ENCODE measurements at places on chromosomes 13 and 19. TPM values are rescaled to one million over a fixed set of nuclear protein-coding genes. Genes with fewer than 3 reads are reported as not detected.

GRCh38 chr19:6873708-6874431 is 13.5 kb upstream of the ADGRE1 start:
- no peak for DNase-seq
- no peaks in the 10 kb centered on the region for H3K4me1 ChIP-seq
- no peak overlapping the region for H3K4me3 ChIP-seq
- no peaks in the 10 kb centered on the region for H3K36me3 ChIP-seq

DNA sequence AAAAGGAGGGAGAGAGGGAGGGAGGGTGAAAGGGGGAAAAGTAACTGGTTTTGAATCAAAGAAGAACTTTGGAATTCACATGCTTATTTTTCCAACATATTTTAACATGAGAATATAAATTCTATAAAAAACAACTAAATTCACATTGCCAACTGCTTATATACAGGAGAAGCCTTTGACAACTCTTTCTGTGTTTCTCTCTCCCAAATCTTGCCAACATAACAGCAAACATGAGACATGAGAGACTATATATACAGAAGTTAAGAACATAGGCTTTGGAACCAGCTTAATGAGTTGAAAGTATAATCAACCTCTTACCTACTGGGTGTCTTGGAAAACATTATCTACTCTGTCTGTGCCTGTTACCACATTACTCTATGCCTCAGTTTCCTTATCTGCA is 493.3 kb downstream of the RFC3 start:
- no peaks in the 10 kb centered on the region for H3K4me1 ChIP-seq
- no peaks in the 10 kb centered on the region for H3K36me3 ChIP-seq
- no peak overlapping the region for H3K4me3 ChIP-seq
- no peak for DNase-seq

GRCh38 chr13:100291624-100292023 is 202.7 kb downstream of the PCCA start:
- no peak for DNase-seq
- no peak overlapping the region for H3K4me3 ChIP-seq
- H3K27ac ChIP-seq: no peak overlapping the region
- H3K36me3 ChIP-seq: no peaks in the 10 kb centered on the region

The ERICH4 gene
- total RNA-seq: 2.3 TPM

- H3K4me1 ChIP-seq: no peaks in the 10 kb centered on the region
- no peaks in the 10 kb centered on the region for H3K27me3 ChIP-seq
- no peak overlapping the region for H3K27ac ChIP-seq
- no peak overlapping the region for H3K4me3 ChIP-seq
- DNase-seq: no peak
Measured at GRCh38 chr19:29819986-29820385, 8.2 kb downstream of the CCNE1 start.

- H3K27ac ChIP-seq: peak within 1 kb of the TSS; percentile 98
- peak; percentile 100 for DNase-seq
- no peaks in the 10 kb centered on the region for H3K36me3 ChIP-seq
- H3K4me1 ChIP-seq: peaks cover 11% of the 10 kb centered on the region
- no peaks in the 10 kb centered on the region for H3K27me3 ChIP-seq
Measured at GRCh38 chr19:11597202-11598102, at the start of gene ZNF627. ZNF627 (plus strand) TSS chr19:11597483; CDS start chr19:11597628, 145 bp downstream.

The TNFRSF19 gene
- total RNA-seq: 22.7 TPM

The SLITRK5 gene
- 0.27 TPM for total RNA-seq

- H3K4me3 ChIP-seq: no peak overlapping the region
- H3K27ac ChIP-seq: peak overlapping the region; percentile 91
- DNase-seq: peak; percentile 55
- no peaks in the 10 kb centered on the region for H3K27me3 ChIP-seq
- H3K4me1 ChIP-seq: peaks cover 21% of the 10 kb centered on the region
Measured at GRCh38 chr19:44587963-44588770, 25.2 kb upstream of the IGSF23 start.

- no peaks in the 10 kb centered on the region for H3K36me3 ChIP-seq
- no peak for DNase-seq
- H3K27me3 ChIP-seq: peaks cover 68% of the 10 kb centered on the region
Measured at GRCh38 chr19:31347828-31348392, 1.3 kb downstream of the TSHZ3 start.

GRCh38 chr19:2462635-2463421 is 6.1 kb upstream of the LMNB2 start:
- H3K4me3 ChIP-seq: peak overlapping the region; percentile 82
- no peaks in the 10 kb centered on the region for H3K27me3 ChIP-seq
- H3K36me3 ChIP-seq: no peaks in the 10 kb centered on the region

DNA sequence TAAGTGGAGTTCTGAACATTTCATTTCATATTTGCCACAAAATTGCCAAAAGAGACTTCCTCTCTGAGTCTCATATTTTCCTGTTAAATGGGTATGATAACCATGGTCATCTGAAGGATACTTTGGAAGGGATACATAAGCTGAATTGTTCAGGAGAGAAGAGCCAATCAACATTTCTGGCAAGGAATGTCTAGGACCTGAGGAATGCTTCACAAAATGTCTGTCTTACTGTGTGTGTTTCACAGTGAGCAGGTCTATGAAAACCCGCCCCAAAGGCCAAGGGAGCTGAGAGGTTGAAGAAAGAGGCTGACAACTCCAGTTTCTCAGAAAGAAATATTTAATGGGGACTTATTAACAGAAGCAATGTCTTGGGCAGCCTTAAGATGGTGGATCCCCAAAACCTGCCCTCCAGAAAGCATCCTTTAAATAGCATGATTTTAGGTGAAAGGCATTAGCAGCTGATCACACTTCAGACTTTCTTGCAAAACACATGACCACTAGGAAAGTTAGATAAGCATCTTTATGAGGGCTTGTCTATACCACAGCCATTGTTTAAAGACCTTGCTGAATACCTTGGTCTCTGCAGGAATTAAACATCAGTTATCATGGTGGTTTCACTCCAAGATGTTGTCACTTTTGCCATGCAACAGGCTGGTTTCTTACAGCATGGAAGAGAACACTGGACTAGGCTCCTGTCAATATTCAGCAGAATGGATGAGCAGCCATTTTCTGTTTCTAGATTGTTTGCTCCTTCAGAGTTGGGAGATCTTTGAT is 78.9 kb downstream of the TNFSF11 start:
- H3K36me3 ChIP-seq: no peaks in the 10 kb centered on the region
- H3K27ac ChIP-seq: no peak overlapping the region
- no peaks in the 10 kb centered on the region for H3K27me3 ChIP-seq
- no peak for DNase-seq

- no peak overlapping the region for H3K27ac ChIP-seq
- H3K4me1 ChIP-seq: peaks cover 8% of the 10 kb centered on the region
- DNase-seq: no peak
- no peak overlapping the region for H3K4me3 ChIP-seq
- no peaks in the 10 kb centered on the region for H3K27me3 ChIP-seq
- no peaks in the 10 kb centered on the region for H3K36me3 ChIP-seq
Measured at GRCh38 chr13:110251193-110251819, 55.7 kb downstream of the COL4A1 start.

The KIR3DL2 gene
- total RNA-seq: not detected

GRCh38 chr19:46475986-46476385 is 4.6 kb upstream of the PNMA8A start:
- H3K4me3 ChIP-seq: no peak overlapping the region
- H3K27ac ChIP-seq: no peak overlapping the region
- H3K4me1 ChIP-seq: peaks cover 17% of the 10 kb centered on the region
- H3K27me3 ChIP-seq: no peaks in the 10 kb centered on the region

Measured in hepatocyte (in vitro differentiated cells).